IMR-90 (cell line): ENCODE measurements at places on chromosomes 13 and 19. TPM values are rescaled to one million over a fixed set of nuclear protein-coding genes. Genes with fewer than 3 reads are reported as not detected.

FUT3 gene
- not detected in 2 replicates for polyA plus RNA-seq

LRRC63 gene
- not detected in 2 replicates for polyA plus RNA-seq

C1QTNF9 gene
- polyA plus RNA-seq, result 0.21 and 0.22 TPM in 2 replicates

C13orf46 gene
- polyA plus RNA-seq, result 2.1 and 2.5 TPM in 2 replicates

HRC gene
- polyA plus RNA-seq, result 0.03 TPM in 1 of 2 replicates, not detected in the other

RASGRP4 gene
- polyA plus RNA-seq, result not detected in 2 replicates

TLE6 gene
- 0.17 TPM in 1 of 2 replicates, not detected in the other for polyA plus RNA-seq

ZNF563 gene
- 1.2 and 1.3 TPM in 2 replicates for polyA plus RNA-seq

TYROBP gene
- polyA plus RNA-seq, result not detected in 2 replicates

NEK3 gene
- polyA plus RNA-seq, result 7.5 and 9.2 TPM in 2 replicates

DNA sequence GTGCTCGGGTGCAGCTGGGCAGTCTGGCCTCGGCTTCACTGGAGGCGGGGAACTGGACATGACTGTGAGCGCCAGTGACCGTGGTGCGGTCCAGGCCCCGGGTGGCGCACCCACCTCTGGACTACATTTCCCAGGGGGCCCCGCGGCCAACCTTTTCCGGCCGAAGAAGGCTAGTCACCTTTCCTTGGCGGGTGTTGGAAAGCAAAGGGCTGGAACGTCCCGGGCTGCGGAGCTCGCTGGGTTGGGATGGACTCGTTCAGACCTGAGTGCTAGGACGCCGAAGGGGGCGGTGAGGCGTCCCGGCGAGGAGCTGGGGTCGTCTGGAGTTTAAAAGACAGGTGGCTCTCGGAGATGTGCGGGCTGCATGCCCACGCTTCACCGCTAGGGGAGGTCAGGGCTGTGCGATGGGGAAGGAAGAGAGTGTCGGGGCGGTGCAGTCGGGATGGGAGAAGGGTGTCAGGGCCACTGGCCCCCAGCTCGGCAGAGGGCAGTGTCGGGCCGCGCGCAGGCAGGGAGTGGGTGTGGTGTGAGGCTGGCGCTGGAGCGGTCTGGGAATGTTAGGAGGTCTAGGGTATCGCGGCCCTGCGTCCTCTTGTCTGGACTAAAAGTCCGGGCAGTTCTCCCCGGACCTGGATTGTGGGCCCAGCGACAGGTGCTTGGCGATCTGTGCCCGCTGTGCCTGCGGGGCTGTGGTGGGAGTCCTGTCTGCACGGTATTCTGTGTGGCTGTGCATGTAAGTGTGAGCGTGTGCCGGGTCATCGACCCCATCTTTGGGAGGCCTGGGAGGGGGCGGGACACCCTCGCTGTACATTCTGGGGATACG, 57.1 kb downstream of the ZNF568 start:
- DNase-seq, result peak; percentile 50

DNA sequence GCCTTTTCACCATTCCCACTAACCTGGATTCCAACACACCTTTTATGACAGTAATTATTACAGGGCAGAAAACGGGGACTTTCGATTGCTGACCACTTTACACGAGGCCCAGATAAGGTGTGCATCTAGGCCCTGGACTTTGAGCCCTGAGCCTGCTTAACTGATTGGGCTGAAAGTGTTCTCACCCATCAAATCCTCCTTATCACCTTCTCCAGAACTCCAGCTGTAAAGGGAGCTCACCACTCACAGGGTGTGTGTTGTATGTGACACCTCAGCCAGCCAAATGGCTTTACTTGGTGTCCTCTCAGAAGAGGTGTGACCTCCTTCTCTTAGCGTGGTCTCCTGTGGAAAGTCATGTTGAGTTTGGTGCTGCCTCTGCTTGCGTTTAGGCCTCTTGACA, 36.5 kb downstream of the SIPA1L3 start:
- no peak for DNase-seq

DNA sequence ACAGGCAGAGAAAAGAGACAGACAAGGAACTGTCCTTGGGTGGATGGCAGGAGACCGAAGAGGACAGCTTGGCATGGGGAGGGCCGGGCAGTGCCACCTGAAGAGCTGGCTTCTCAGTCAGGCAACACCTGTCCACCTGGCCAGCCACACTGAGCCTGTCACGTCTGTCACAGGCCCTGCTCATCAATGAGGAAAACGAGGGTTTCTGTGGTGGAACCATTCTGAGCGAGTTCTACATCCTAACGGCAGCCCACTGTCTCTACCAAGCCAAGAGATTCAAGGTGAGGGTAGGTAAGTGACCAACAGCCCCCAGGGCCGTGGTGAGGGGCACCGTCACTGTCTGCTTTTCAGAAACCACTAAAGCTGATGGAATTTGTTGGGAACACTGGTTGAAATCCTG, 11.2 kb upstream of the PROZ start:
- DNase-seq, result no peak

DNA sequence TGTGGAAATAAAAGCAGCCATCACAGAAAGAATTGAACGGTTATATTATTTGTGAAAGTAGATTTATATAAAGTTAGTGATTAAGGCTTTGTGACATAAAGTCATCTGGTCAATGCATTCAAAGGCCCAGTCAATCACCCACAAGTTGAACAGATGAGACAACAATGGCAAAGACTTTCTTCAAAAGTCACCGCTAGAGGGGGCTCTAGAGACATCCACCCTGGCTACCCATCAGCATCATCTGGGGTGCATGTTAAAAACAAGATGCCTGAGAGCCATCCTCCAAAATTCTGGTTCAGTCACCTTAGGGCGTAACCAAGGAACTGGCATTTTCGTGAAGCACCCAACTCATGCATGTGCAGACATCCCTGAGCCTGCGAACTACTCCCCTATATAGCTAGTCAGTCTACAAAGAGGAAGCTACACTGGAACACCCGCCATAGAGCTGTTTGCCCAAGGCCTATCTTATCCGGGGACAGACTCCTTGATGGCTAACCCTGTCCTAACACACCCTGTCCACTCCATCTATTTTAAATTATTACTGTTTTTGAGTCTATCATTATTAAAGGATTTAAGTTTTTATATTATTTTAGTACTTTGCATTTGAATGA, 970.5 kb downstream of the UQCRFS1 start:
- DNase-seq, result no peak

GRCh38 chr13:30895773-30896172, 10.3 kb upstream of the MEDAG start:
- DNase-seq, result peak; percentile 92

DNA sequence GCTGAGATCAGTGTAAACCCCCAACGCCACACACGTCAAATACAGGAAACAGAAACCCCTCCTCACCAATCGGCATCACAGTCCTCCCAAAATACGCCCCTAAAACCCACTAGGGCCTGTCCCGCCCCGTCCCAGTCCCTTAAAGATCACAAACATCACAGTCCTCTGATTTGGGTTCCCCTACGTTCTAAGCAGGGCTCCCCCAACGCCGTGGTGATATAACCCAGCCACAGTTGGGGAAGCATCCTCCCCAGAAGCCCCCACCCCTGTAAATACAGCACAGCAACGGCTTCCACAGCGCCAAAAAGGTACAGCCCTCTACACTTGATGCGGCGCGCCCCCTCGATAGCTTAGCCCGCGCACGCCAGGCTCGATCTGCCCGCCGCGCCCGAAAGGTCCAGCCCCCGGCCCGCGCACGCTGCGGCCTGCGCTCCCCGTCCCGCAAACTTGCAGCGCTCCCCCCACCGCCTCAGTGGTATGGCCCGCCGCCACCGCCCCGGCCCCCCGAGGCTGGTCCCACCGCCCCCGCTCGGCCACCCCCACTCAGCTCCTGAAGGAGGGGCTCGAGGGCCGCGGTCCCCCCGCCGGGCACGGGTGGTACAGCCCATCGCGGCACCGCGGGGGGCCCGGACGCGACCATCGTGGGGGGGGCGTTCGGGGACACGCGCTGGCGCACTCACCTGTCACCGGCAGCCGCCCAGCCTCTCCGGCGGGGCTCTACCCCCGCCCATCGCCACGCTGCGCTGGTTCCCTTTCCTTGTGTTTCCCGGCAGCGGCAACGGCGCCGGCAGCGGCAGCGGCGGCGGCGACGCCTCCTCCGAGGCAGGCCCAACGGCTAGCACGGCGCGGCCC, at the start of gene AKT2:
Gene AKT2, minus strand, starts transcription at position 845 of the 852 bp plus-strand sequence. CDS start 20,078 bp downstream, outside the sequence.
- peak; percentile 47 for DNase-seq

- no peak for DNase-seq
Measured at GRCh38 chr13:91017669-91018053, 329.8 kb upstream of the MIR17HG start.

DNA sequence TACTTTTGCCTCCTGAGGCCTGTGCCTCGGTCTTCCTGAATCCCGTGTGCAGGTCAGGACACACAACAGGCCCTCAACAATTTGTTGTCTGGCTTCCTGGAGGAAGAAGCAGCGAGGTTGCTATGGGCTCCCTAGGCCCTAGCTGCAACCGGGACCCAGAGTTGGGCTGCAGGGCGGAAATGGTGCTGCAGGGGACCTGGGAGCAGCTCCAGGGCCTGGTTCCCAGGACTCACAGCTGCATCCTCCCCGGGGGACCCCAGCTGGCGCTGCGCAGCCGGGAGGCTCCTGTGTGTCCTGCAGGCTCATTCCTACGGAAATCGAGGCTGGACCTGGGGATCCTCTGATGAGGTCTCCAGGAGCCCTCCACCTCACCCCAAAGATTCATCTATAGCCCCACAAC, 999 bp upstream of the TNFAIP8L1 start:
- DNase-seq, result no peak

GRCh38 chr13:29844441-29844840, 6.0 kb downstream of the UBL3 start:
- DNase-seq, result peak; percentile 47

DNA sequence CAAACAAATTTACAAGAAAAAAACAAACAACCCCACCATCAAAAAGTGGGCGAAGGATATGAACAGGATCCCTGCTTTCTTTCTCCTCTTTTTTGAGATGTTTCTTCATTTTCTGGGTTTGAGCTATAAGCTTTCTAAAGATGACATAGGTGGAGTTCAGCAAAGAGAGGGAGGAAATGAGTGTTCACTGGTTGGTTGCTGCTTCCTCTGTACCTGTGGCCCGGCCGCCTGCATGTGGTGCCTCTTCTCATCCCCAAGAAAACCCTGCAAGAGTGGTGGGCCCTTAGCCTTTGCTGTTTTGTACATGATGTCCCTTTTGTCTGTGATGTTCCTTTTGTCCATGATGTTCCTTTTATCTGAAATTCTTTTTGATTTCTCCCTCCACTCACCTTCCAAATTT, 178.4 kb upstream of the SERP2 start:
- no peak for DNase-seq

GRCh38 chr13:95136638-95137037, 164.6 kb downstream of the ABCC4 start:
- no peak for DNase-seq

- no peak for DNase-seq
Measured at GRCh38 chr13:80469105-80469852, 128.4 kb upstream of the SPRY2 start.

- DNase-seq, result no peak
Measured at GRCh38 chr13:27853335-27853734, 61.1 kb downstream of the GSX1 start.

GRCh38 chr13:70108356-70109105, at the start of gene KLHL1:
TSS of gene KLHL1 (minus strand) at chr13:70108452. CDS start at chr13:70107699, 753 bp downstream.
- DNase-seq, result no peak

DNA sequence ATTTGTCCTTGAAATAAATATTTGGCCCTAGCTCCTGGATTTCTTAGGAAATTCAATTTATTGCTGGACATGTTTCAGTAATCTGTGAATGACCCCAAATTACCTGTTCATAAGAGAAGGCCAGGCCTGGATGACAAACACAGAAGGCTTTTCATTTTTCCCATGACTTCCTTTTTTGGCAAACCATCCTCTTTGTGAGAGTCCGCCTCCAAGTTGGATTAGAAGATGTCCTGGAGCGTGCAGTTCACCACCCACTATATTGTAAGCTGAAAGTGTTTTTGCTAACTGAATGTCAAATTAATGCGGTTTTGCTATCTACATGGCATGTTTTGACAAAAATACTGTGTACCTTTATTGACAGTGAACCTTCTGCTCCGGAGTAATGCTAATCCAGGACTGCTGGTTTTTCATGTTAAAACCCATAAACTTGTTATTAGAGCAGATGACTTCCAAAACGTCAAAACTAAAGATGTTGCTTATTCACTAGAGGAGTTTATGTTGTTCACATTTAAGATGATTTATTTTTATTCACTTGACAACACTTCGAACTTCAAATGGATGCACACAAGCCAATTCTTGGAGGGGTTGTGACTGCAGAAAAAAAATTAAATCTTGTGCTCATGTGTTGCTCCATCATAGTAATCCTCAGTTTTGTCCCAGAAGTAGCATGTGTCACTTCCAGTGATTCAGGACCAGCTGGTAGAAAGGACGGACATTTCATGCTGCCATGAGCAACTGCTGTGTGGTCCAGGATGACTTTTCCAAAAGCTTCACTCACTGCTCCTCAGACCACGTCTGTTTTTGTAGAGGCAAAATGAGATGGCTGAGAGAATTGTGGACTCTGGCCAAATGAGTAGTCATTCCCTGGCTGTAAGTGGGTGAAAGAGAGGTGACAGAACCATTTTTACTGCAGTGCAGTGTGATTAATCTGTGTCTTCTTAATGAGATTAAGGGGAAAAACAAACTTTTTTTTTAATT, 71.0 kb downstream of the ITGBL1 start:
- DNase-seq, result peak; percentile 84

- DNase-seq, result no peak
Measured at GRCh38 chr13:70043685-70044084, 63.9 kb upstream of the ATXN8OS start.

DNA sequence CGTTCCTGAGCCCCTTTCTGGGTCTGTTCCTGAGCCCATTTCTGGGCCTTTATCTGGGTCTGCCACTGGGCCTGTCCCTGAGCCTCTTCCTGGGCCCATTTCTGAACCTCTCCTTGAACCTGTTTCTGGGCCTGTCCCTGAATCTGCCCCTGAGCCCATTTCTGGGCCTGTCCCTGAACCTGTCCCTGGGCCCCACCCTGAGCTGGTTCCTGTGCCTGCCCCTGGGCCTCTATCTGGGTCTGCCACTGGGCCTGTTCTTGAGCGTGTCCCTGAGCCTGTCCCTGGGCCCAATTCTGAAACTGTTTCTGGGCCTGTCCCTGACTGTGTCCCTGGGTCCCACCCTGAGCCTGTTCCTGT, 40.4 kb upstream of the GRTP1 start:
- no peak for DNase-seq

DNA sequence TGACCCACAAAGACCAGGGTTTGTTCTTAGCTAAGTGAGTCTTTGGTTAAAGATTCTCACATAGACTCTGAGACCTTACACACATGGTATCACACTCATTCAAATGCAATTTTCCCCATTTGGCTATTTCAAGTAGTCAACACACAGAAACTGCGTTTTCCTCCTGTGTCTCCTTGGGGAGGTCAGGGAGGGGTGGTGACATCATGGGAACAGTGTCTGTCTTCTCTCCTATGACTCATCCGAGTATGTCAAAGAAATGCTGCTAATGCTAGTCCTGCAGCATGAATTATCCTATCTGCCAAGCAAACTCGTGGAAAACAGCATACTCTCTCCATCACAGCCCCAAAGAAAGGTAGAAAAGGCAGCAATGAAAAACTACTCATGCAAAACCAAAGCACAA, 100.2 kb downstream of the ENOX1 start:
- DNase-seq, result peak; percentile 93

DNA sequence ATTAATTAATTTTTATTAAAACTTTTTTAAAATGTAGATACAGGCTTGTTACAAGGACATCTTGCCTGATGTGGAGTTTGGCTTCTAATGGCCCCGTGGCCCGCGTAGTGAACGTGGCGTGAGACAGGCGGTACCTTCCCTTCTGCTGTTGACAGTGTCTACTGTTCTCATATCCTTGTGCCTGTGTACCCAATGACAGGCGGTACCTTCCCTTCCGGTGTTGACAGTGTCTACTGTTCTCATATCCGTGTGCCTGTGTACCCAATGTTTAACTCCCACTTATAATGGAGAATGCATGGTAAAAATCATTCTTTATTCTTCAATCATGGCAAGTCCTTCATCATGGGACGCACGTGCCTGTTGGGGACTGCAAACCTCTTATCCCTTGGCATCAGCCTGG, 79.1 kb upstream of the ZNF835 start:
- DNase-seq, result no peak
